ENCODE measurements at places on chromosomes 2 and 18. TPM values are rescaled to one million over a fixed set of nuclear protein-coding genes. Genes with fewer than 3 reads are reported as not detected.

- DNase-seq, result no peak
Measured at GRCh38 chr2:166432331-166432730, 56.6 kb upstream of the SCN9A start.

- DNase-seq, result no peak
Measured at GRCh38 chr18:41999751-42000150, 44.7 kb downstream of the PIK3C3 start.

Gene KCNE4
- 15.7 TPM for polyA plus RNA-seq

Gene SRD5A2
- polyA plus RNA-seq, result 0.07 TPM

DNA sequence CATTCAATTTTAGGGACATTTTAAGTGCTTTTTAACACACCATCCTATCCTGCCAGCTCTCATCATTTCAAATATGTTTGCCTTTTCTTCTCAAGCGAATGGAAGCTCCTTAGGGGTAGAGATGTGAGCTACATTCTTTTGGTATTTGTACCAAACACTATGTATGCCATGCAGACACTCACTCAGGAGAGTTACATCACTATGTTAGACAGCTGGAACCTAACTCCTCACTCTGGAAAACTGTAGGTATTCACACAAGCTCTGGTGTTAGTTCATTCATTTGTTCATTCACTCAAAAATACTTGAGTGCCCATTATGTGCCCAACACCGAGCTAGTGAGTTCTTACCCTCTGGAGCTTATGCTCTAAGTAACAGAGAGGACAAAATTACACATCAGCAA lies 26.4 kb upstream of the RNU4ATAC start:
- DNase-seq, result no peak

GRCh38 chr2:234849678-234850077 lies 102.1 kb upstream of the SH3BP4 start:
- DNase-seq, result no peak

GRCh38 chr2:241031436-241032165 lies 33.2 kb downstream of the SNED1 start:
- DNase-seq, result no peak

GRCh38 chr2:1714291-1715064 lies 29.8 kb downstream of the PXDN start:
- no peak for DNase-seq

DNA sequence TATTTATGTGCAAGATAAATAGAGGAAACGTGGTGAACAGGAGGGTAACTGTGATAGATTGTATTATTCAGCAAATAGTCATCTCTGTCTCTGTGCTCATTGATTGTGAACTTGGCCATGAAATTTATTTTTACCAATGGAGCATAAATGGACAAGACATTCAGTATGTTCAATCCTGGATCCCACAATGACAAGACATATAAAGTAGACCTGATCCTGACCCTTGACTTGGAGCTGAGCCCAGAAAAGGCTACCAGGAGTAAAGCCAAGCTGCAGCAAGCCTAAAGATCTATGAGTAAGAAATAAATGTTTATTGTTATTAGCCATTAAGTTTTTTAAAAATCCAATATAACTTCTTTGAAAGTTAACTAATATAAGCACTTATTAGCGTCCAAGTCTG lies 531.2 kb downstream of the PIK3C3 start:
- no peak for DNase-seq

DNA sequence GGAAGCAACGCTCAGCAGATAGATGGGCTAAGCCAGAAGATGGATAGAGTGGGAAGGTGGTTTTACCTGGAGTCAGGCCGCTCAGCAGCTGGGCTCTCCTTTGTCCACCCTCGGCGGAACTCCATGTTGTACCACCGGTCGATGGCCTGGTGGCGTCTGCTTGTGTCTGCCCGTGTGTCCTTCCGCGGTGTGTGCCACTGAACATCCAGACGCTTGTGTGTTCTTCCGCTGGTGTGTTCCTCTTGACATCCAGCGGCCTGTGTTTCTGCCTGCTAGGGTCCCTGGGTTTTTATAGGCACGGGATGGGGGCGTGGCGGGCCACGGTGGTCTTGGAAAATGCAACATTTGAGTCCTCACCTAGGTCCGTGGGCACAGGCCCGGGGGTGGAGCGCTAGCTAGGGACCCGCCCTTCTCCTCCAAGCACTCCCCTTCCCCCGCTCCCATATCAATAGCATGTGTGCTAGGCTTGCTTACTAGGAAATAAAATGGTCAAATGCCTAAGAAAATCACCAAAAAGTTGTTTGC lies 1431.7 kb upstream of the ACVR2A start:
- no peak for DNase-seq

DNA sequence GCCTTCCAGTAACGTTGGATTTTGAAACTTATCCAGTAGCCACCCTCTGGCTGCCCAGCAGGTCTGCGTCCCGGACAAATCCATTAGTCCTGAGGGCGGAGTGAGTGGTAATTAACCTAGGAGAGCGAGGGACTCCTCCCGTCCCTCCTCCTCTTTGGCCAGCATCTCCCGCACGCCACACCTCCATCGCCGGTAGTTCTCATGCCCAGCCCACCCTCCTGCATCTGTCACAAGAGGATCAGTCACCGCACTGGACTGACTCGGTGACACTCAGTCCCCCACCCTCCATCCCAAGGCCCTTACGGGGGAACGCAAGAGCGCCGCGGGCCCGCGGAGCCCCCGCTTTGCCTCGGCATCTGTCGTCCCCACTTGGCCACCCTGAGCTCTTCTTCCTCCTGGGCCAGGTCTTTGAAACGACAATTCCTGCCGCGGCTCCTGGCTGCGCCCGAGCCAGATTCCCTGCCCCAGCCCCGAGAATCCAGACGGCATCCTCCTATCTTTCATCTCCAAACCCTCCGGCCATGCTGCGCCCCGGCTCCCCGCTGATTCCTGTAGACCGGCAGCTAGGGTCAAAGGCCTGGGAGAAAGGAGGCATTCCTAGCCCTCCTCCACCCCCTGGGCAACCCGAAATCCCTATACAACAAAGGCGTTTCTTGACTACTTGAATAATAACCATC lies 77.5 kb downstream of the EIF2AK3 start:
- no peak for DNase-seq

Gene PLGLB1
- polyA plus RNA-seq, result 7.0 TPM

- no peak for DNase-seq
Measured at GRCh38 chr2:108615480-108616090, 81.3 kb downstream of the LIMS1 start.

- DNase-seq, result no peak
Measured at GRCh38 chr2:226439337-226439736, 360.3 kb downstream of the IRS1 start.

Gene RNU2-63P
- not detected for polyA plus RNA-seq

DNA sequence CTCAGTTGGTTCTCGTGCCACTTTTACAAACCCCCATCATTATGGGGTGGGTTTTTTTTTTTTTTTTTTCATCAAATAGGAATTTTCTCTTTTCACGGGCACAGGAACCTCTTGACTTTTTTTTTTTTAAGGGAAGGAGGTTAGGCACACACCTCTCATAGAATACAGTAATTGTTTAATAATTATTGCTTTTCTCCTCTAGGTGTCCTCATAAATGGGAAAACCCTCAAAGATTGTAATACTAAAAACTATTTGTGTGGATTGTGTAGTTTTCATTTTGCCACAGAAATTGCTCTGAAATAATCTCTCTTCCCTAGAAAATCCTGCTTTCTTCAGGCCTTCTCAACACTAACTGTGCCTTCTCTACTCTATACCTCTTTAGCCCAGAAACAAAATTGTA lies 147.3 kb downstream of the GREB1L start:
- no peak for DNase-seq

Gene HES6
- polyA plus RNA-seq, result 10.3 TPM

DNA sequence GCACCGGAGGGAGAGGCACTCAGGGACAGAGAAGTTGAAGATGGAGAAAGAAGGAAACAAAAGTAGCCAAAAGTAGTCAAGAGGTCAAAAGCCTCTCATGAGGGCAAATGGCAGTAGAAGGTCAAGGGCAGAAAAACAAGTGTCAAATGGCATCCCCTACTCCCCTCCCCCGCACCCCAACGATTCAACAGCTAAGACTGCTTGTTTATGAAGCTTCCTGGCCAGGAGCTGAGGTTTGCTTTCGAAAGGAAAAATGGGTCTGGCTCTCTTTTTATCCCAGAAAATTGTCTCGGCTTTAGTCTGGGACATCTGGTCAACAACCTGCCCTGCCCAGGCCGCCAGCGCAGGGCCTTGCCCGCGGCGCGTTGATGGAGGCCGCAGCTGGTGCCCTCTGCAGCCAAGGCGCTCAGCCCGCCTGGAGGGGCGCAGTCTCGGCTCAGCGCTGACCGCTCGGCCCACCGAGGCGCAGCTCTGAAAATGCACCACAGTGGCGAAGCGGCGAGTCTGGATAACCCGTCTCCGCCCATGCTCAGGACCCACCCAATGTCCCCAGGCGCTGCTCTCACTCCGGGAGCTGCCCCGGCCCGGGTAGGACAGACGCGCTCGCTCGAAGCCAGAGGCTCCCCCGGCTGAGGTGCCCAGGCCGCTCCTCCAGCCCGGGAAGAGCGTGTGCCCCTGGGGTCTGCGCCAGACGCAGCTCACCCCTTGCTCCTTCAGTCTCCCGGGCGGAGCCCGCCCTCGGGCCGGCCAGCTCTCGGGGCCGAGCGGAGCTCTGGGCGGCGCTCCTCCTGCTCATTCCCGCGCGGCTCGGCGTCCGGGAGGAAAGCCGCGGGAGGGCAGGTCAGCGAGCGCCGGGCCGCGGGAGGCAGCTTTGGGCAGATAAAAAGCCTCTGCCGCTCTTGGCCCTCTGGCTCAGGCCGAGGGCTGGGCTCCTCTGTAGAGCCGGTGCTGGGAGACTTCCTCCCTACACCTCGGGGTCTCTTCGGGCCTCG lies 1.8 kb upstream of the TBR1 start:
- DNase-seq, result no peak

DNA sequence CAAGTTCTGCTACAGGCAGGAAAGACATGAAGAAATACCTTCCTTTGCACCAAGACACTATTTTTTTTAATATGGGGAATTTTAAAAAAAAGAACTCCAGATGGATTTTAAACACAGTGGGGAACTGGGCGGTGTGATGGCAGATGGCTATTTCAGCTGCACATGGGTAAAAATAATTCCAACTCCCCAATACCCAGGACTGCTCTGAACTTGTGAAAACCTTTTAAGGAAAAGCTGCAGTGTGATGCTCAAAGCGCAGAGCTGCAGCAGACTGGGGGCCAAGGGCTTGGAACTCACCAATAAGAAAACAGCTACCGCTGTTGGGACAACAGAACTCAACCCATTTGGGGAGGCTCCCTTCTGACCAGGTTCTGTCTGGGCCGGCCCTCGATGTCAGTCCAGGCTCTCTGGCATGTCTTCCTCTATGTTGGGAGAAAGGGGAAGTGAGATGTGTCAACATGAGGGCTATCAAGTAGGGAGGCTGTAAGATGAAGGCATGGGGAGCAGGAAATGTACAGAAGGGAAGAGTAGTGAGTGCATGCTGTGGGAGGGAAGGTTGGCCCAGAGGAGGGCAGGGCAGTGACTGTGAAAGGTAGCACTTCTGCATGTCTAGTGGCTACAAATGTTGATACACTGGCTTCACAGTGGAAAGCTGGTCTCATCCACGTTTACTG lies 64.0 kb upstream of the SLC14A2 start:
- no peak for DNase-seq

DNA sequence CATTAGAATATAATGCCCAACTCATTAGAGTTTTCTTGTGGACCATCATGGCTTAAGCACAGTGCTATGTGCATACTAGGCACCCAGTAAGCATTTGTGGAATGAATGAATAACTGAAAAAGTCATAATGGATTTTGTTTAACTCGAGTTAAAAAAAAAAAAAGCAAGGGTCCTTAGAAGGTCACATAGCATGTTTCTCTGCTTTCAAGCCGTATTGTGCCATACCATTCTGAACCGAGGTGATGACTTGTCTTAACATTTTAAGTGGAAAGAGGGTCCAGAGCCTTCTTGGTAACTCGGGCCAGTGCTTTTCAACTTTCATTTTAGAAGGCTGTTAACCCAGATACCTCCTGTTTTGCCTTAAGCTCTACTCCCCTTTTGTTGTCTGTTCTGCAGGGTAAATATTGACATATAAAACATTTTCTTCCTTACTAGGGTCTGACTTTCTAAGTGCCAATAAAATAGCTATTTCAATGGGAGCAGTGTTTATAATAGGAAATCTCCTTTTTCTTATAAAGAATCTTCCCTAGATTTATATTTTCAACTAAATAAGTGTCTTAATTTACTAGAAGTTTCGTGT lies 787 bp upstream of the ADGRF3 start:
- no peak for DNase-seq

Gene UGP2
- 139 TPM for polyA plus RNA-seq

GRCh38 chr2:158580760-158581159 lies 124.0 kb downstream of the PKP4 start:
- DNase-seq, result no peak

Gene DIPK1C
- 0.46 TPM for polyA plus RNA-seq

GRCh38 chr2:224004105-224004695 lies 34.9 kb downstream of the SERPINE2 start:
- no peak for DNase-seq

Gene MAB21L4
- polyA plus RNA-seq, result 2.9 TPM

GRCh38 chr2:8710951-8711350 lies 29.1 kb downstream of the ID2 start:
- no peak for DNase-seq

Gene CWC22
- 39.3 TPM for polyA plus RNA-seq

DNA sequence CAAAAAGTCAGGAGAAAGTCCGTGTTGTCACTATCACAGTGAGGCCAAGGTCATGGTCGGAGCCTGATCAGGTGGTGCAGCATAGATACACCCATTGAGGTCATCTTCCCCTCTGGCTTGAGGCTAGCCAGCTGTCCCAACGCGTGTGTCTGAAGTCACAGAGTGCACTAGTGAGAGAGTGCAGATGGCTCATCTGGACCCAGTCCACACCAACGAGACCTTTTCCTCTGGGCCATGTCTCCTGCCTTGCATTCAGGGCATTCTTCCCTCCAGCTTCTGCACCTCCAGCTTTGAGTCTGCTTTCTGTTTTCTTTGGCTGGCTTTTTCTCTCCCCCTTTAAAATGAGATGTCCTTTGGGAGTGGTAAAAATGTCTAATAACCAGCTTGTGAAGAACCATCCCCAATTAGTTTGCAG lies 146.9 kb downstream of the TDRD15 start:
- DNase-seq, result peak; percentile 53

Gene CYP1B1
- polyA plus RNA-seq, result 147 TPM

DNA sequence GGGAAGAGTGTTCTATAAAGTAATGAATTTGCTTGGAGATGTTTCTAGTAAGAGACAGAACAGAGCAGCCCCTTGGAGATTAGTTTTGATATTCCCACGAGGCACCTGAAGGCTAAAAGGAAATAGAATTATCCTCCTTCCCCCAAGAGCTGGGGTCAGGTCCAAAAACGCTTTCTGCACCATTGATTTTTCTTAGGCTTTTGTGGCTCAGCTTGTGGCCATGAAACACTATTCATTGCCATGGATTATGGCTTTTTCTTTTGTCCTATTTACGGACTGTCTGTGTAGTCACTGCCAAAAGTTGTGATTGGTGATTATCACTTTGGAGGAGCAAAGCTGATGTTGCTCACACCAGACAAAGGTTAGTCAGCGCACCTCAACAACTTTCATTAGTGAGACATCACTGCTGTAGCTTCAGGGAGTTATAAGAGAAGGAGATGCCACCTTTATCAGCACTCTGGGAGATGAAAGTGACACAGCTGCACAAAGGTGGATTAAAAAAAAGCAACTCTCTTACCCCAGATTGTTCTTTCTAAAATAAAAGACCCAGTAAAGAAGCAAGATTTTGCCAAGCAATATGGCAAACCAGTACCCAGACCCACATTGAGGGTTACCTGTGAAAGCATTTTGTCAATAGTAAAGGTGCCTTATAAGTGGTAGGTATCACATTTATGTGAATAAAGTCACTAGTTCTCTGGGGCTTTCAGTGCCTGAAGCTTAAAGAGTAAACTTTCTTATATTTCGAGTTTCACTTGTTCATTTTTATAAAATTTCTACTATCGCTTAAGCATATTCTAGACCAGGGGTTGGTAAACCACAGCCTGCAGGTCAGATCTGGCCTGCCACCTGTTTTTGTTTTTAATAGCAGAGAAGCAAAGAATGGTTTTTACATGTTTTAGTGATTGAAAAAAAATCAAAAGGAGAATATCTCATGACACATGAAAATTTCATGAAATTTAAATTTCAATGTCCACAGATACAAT lies 10.6 kb downstream of the CXCR4 start:
- DNase-seq, result no peak
